ENCODE measurements at places on chromosomes 6 and 20.

- DNase-seq, result no peak
These were observed 129.8 kb upstream of the GJE1 start for GRCh38 chr6:142002825-142003405.

GRCh38 chr6:83096791-83097190 is 29.3 kb downstream of the DOP1A start:
- DNase-seq, result no peak

DNA sequence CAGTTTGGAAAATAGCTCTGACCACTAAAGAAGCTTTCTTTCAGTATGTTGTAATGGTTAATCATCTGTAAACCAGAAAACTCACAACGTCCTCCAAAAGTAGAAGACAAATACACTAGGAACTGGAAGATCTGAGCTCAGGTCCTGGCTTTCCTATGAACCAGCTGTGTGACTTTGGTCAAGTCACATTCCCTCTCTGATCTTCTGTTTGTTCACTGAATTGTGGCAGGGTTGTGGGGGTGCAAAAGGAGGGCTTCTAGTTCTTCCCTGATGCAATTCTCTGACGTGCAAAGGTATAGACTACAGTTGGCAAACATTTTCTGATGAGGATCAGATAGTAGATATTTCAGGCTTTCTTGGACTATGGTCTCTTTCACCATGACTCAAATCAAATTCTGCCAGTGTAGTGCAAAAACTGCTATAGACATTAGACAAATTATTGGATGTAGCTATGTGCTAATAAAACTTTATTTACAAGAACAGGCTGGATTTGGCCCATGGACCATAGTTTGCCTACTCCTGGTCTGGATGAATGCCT is 44.9 kb downstream of the ATXN1 start:
- DNase-seq, result no peak

- no peak for DNase-seq
These were observed 544.7 kb upstream of the FLRT3 start for GRCh38 chr20:14882157-14882556.

GRCh38 chr20:58162986-58163385 is 65.5 kb downstream of the ANKRD60 start:
- no peak for DNase-seq

DNA sequence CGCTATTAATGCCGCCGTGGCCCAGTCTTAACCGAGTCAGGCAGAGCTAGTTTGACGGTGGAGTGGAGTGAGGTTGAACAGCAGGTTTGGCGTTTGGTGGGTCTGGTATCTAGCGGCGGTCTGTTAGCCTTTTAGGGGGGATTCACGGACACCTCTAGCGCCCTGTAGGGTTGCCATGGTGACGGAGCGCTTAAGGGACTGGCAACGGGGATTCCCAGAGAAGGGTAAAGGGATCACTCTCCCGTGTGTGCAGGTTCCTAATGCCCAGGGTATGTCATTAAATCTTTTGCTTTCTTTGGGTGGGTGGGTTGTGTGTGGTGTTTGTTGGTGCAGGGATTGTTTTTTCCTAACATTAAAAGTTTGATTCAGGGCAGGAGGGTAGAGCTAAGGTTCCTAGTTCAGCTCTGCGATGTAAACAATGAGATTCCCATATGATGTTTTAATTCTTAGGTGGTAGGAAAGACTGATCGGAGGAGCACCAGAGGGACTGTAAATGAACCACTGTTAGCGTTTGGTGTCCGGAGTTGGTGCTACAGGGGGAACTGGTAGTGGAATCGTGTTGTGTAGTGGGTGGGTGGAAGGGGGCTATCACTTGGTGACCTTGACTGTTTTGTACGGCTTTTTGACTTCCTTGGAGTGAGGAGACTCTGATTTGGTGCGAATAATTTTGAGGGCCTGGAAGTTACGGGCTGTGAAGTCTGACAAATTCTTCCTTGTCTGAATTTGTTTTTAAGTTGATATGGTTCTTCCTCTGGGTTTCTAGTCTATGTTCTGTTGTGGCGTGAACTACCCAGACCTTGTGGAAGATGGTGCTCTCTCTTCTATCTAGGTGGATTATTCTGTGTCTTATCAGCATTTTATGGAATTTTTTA is 5.0 kb downstream of the BRD2 start:
- peak; percentile 62 for DNase-seq

DNA sequence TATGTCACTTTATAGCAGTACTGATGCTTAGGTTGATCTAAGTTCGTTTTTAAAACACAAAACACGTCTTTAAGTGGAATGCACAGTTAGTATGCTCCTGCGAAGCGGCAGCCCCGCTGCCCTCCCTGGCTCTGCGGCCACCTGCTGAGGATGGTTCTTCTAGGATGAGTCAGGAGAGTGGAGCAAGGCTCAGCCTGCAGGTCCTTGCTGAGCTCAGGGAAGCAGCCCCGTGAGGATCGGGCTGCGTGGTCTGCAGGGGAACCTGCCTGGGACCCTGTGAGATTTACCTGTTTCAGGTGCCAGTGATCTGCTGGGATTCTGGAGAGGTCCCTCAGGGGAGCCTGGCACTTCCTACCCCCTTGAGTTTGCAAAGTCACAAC is 57.5 kb downstream of the SYNJ2 start:
- no peak for DNase-seq

DNA sequence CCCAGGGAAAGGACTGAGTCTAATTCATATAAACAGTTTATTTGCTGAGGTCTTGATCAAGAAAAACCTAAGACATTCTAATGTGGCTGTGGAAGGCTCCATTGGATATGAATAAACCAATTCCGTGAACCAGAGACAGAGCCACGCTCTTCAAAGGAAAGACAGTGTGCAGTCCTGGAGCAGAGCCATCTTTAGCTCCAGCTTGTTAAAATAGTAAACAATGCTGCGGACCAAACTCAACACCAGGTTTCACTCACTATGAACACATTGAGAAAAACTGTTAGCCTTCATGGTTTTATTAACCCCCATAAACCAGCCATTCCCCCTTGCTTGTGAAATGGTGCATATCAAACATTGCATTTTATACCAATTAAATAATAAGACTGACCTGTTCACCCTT is 61.9 kb downstream of the COL9A1 start:
- no peak for DNase-seq

DNA sequence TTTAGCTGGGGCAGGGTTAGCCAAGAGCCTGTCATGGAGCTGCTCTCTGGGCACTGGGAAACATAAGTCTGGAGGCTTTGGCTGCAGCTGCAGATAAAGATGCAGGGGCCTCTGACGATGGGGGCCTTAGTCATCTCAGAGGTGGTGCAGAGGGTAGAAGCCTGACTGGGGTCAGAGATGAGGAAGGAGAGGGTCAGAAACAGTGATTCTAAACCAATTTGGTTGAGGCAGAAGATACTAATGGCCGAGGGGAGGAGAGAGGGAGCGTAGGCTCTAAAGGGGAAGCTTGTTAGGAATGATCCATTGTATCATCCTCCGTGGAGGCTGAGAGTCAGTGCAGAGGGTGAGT is 33.8 kb downstream of the PLEKHG1 start:
- no peak for DNase-seq

GRCh38 chr6:33280539-33280938 is 3.6 kb downstream of the B3GALT4 start:
- DNase-seq, result no peak

- no peak for DNase-seq
These were observed 29.7 kb upstream of the GCNT2 start for GRCh38 chr6:10491463-10491862.

GRCh38 chr6:101747160-101747559 is 353.7 kb downstream of the GRIK2 start:
- no peak for DNase-seq

DNA sequence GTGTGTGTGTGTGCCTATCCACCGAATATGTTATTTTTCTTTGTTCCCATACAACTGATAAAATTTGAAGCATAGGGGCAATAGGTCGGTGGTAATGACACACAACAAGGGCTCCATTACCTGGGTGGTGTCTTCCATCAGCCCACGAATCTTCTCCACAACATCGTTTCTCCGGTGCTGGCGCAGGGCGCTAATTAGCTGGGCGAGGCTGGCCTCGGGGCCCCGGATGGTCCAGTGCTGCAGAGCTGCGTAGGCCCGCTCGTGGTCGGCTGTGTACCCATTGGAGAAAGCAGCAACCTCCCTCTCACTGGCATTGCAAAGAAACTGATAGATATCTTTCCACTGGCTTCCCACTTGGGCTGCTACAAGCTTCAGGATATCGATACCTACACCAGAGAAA is 56.6 kb downstream of the TNFRSF21 start:
- DNase-seq, result no peak

- DNase-seq, result peak; percentile 93
These were observed 14.5 kb downstream of the BCL2L1 start for GRCh38 chr20:31707994-31708735.

- DNase-seq, result no peak
These were observed 11.7 kb upstream of the TCFL5 start for GRCh38 chr20:62873280-62873679.

DNA sequence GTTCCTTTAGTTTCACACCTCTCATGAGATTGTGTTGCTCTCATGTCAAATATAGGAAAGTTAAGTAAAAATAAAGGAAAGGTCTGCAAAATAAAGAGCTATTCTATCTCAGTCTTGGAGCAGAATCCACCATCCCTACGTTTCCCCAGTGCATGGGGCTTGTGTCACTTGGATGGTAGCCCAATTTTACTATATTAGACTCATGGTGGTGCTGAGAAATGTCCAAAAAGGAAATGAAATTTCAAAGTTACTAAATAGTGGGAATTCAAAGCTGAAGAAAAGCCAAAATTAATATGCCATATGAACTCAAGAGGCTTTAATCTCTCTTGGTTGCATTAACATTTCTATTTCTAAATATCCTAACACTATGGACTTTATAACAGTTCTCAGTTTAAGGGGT is 1283.3 kb upstream of the GJE1 start:
- no peak for DNase-seq

GRCh38 chr6:7939864-7940228 is 29.3 kb upstream of the TXNDC5 start:
- DNase-seq, result no peak

DNA sequence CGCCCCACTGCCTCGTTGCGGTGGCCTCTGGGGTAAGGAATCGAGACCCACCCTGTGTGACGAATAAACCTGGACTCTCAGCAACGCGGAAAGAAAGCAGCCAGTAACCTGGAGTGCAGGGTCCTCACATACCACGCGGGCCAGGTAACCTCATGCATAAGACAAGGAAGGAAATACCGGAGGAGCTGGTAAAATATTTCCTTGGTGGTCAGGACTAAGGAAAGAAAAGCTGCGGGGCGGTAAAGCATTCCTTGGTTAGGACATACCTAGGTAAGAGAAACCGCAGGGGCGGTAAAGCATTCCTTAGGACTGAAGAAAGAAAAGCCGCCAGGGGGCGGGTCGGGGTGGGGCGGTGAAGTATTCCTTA is 80.7 kb downstream of the SYTL3 start:
- DNase-seq, result no peak

DNA sequence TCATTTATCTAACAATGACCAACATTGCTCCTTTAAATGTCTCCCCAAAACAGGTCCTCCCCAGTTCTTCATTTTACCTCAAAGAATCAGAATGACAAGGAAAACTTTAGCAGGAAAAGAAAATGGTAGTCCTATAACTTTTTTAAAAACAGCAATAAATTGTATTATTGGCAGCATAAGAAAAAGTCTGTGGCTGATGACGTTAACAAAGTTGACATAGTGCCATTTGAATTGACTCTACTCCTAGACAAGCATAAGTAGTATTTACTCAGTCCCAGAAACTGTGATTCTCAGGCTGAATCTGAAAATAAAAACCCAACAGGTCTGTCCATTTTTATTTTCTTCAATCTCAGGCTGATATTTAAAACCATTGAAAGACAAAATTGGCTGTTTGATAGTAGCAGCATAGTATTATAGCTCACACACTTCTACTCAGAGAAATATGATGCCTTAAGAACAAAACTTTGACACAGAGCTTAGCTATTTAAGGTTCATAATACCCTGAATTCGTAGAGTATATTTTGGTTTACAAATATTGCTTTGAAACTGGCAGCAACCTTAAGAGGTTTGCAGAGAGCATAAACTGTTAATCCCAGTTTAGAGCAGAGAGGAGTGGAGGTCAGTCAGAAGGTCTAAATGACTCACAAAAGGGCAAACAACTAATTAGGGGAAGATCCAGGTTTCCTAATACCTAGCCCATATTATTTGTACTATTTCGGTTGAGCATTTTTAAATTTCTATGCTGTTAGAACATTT is 35.0 kb upstream of the TENT5A start:
- DNase-seq, result no peak

DNA sequence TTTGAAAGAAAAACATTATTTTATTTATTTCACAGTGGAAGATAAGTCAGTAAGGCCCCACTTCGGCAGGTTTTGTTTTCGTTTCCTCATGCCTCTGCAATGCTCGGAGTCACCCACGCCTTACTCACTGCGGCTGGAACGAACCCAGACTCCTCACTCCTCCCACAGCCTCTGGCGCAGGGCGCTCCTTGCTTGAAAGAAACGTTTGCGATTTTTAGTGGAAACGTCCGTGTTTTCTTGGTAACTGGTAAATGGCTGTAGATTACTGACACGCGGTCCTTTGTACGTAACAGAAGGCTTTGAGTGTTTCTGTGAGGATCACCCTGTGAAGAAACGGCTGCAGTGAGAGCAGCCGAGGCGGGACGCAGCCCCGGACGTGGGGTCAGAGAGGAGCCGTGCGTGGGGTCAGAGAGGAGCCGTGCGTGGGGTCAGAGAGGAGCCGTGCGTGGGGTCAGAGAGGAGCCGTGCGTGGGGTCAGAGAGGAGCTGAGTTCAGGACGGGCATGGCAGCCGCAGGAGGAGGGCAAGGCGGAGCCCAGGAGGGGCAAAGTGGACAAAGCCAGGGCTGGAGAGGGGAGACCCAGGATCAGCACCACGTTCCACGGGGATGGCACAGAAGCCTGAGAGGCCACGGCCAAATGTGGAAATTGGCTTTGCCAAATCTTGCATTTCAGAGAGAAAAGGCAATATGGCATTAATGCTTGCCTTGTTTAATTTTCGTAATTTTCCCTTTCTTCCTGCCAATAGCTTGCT is 198.6 kb upstream of the THBS2 start:
- no peak for DNase-seq

DNA sequence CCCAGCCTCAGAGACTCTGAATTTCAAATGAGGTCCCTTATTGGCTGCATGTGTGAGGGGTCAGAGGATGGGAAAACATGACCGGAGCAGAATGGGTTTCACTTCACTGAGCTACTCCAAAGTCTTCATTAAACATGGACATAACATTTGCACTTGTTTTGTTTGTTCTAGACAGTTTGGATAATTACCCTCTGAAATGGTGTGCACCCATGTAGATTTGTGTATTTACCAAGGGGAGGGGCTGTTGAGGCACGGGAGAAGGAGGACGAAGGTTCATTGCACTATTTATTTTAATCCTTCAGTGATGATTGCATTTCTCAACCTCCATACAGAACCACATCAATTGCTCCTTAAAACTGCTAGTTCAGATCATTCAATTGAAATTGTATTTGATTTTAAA is 364.2 kb downstream of the TFAP2B start:
- peak; percentile 40 for DNase-seq

DNA sequence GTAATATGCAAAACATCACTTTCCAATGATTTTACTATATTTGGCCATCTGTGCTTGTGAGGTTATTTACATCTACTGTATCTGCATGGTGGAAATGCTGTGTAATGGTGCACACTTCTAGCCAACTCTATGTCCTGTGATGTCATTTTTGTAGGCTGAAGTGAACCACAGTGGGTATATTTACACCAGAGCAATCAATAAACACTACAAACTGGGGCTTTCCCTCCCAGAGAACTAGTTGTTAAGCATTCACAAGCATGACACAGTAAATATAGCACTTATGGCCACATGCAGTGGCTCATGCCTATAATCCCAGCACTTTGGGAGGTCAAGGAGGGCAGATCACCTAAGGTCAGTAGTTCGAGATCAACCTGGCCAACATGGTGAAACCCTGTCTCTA is 4.9 kb downstream of the SLC22A2 start:
- no peak for DNase-seq

Measured in COR-L47 (cell line).